ENCODE measurements at places on chromosomes 16 and 17.

DNA sequence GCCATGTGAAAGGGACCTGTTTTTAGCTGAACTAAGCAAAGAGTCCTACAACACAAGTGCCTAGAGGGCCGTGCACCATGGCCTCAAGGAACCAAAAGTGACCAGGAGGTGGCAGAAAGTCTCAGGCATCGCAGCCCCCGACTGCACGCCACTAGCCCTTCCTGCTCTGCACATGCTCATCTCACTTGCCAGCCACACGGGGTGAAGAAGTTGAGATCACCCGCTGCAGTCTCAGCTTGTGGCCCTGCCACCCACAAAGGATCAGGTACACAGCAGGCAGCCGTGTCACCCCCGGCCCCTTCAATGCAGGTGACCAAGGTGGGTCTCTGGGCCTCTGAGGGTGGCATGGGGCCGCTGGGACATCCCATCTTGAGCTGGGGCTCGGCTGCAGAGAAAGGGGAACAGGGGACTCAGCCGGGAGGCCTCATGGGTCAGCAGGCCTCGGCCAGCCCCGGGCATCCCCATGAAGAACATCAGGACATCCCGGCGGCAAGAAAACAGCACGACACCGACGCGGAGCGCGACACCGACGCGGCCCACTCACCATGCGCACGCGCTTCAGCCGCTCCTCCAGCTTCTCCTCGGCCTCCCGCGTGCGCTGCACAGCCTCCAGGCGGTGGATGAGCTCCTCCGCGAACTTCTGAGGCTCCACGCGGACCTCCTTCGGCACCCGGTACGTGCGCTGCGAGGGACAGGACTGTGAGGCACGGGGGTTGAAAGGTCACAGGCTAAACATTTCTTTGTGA lies 21.0 kb downstream of the PDIA2 start:
- no peak for DNase-seq

DNA sequence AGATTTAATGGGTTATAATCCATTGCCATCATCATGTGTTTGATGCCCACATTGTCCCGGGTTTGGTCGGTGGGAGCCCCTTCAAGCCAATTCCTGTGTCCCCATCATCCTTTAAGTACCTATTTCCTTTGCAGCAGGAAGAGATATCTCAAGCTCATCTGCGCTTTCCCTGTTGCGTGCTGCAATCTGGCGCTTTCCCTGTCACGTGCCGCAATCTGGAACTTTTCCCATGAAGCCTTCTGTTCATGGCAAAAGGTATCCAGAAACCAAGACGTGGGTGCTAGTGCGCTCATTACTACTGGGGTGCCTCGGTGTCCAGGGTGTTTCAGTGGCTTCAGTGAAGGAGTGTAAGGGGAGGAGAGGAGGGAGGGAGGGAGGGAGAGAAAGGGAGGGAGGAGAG lies 174.6 kb upstream of the ZNF469 start:
- no peak for DNase-seq

DNA sequence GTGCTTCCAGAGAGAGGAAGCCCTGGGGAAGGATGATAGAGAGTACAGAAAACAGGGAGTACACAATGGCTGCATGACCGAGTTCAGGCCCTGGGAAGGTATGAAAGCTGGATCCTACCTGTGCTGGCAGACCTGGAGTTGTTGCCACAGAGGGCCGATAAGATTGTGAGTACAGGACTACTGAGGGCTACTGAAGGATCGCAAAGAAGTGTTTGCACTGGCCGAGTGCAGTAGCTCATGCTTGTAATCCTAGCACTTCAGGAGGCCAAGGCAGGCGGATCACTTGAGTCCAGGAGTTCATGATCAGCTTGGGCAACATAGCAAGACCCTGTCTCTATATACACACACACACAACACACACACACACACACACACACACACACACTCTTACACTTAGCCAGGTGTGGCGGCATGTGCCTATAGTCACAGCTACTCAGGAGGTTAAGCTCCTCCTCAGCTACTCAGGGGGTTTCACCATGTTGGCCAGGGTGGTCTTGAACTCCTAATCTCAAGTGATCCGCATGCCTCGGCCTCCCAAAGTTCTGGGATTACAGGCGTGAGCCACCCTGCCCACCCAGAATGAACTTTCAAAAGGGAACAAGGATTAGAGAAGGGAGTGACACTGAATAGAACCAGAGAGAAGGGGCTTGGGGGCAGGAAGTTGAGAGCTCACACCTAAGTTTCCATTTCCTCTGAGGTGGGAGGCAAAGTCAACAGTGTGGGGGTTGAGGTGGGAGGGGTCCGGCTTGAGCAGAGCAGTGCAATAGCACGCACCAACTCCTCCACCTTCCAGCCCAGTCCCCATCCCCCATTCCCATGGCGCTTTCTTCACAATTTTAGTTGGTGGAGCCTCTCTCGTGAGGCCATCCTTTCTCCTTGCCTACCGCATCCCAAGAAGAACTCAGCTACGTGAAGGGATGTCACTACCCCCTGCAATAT lies 7.5 kb downstream of the SCIMP start:
- no peak for DNase-seq

DNA sequence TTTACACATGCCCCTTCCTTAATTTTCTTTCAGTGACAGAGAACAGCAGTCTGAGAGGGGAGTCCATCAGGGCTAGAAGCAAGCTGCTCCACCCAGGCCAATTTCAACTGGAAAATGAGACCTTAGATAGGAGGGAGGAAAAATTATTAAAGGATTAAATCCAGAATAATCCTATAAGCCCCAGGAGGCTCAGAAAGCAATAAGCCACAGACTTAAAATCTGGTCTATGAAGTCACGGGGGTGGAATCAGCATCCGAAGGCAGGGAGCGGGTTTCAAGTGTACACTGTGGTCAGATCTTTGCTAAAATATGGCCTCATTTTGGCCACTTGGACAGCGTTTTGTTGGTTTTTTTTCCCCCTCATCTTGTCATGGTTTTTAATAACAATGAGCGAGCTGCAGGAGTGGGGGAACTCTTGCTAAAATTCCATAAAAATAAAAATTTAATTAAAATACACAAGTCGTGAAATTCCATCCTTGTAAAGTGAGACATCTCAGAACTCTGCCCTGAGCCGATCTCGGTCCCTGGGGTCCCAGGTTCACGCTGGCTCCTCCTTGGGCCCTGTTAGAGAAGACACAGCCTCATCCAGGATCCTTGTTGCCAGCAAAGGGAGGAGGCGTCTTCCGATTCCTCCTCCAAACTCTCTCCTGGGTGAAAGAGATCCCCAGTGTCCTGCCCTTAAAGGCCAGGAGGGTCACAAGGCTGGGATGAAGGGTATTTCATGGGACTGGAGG lies 51.6 kb upstream of the ETV4 start:
- no peak for DNase-seq

- no peak for DNase-seq
Observed at GRCh38 chr16:72092832-72093447, 480 bp downstream of the TXNL4B start.

DNA sequence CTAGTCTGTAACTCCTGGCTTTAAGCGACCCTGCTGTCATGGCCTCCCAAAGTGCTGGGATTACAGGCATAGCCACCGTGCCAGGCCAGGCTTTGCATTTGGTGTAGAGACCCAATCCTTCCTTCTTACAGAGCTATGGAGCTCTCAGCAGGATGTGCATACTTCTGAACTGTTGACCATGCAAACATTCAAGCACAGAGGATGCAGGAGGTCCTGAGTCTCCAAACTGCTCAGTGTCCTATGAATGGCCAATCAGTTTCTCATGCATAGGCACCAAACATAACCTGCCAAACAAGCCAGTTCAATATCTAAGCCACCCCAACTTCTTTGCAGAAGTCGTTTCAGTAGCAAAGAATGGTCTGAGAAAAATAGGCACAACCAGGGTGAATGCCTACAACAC lies 40.0 kb upstream of the NF1 start:
- no peak for DNase-seq

GRCh38 chr16:85863384-85863774 lies 35.6 kb upstream of the IRF8 start:
- DNase-seq, result no peak

DNA sequence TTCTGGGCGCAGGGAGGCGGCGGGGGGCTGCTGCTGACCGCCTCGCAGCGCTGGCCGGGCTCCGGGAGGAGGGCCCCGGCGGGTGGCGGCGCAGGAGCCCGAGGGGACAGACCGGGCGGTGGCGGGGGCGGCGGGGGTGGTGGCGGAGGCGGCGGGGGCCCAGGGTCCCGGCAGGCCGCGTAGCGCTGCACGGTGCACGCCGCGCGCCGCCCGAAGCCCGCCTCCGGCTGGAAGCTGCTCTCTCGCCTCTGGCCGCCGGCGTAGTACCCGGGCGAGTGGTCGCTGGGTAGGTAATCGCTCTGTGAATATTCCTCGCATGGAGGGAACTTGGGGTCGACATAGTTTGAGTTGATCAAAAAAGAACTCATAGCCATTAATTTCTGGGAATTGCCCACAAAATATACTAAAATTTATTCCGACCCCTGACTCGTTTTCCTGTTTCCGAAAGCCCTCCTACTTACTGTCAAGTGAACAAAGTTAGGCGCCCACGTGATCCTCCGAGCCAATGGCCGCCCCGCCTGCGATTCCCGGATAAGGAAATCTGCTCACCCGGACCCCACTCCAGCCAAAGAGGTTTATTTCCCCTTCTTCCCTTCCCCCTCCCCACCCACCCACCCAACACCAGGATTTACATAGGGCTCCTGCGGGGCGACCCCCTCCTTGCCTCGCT lies at the start of gene HOXB4:
TSS of gene HOXB4 (minus strand) at position 405 of the 670 bp plus-strand sequence. CDS start at position 374, 31 bp downstream.
- DNase-seq, result peak; percentile 84

DNA sequence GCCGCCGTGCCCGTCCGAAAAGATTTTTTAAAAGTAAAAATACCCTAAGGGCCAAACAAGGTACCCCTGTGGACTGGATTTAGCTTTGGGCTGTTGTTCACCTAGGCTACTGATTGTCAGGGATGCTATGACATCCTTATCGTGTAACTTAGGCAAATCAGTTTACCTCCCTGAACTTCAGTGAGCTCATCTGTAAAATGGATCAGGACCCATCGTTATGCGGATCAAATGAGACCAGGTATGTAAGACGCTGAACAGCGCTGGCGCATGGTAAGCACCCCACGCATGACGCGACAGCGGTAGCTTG lies 658 bp upstream of the ZNF771 start:
- DNase-seq, result no peak

- no peak for DNase-seq
Observed at GRCh38 chr16:10965440-10966061, 21.2 kb downstream of the CLEC16A start.

DNA sequence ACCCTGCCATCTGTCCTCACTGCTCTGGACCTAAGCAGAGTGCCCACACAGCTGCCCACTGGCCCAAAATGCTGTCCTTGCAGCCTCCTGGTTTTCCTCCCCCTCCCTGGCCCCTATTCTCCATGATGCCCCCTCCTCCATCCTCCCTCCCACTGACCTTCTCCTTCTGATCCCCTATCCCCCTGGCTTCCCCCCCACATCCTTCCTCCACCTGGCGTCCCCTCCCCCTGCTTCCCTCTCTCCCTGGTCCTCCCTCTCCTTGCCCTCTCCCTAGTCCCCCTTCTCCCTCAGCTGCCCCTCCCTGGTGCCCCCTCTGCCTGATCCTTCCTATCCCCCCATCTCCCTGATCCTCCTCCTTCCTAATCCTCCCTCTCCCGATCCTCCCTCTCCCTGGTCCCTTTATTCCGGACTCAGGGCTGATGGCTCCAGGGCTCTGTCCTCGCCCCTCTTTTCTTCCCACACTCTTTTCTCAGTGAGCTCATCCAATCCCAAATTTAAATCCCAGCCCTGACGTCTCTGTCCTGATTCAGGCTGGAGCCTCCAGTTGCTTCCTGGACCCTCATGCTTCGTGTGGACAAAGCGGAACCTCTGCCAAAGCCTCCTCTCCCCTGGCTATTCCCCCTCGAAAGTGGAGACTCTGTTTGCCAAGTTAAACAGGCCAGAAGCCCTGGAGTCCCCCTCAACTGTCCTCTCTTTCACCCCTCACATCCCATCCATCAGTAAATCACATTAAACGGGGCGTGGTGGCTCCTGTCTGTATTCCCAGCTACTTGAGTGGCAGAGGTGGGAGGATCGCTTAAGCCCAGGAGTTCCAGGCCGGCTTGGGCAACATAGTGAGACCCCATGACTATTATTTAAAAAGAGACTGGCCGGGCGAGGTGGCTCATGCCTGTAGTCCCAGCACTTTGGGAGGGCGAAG lies 18.1 kb upstream of the RHBDF2 start:
- DNase-seq, result no peak

GRCh38 chr16:58732545-58733247 lies 1.4 kb downstream of the GOT2 start:
- no peak for DNase-seq

- peak; percentile 66 for DNase-seq
Observed at GRCh38 chr17:35244341-35245195, 1.7 kb downstream of the SLFN5 start.

DNA sequence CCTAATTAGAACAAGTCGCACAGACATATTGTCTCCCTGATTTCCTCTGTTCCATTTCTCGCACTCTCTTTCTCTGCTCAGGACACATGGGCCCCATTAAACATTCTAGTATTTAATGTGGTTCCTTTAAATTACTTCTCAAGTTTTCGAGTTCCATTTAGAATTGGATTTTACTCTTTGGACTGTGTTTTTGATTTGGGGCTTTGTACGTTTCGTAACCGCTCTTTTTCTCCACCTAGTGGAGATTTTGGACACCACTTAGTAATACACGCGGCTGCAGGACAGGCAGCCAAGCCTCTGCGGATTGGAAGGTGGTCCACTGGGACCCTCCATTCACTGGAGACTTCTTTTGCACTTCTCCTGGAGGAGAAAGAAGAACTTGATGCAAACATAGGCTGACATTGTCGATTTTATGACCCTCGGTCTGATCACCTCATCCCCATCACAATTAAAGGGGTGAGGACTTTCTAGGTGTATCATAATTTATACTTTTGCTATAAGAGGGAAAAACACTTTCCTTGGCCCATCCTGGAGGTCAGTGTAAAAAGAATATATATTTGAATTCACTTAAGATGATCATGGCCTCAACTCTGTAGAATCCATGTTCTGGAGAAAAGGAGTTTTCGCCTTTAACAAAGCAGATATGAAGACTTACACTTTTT lies 85.7 kb downstream of the NOG start:
- peak; percentile 44 for DNase-seq

GRCh38 chr17:57296231-57296630 lies 39.9 kb downstream of the MSI2 start:
- DNase-seq, result no peak

GRCh38 chr17:79269620-79270019 lies 195.0 kb downstream of the ENGASE start:
- no peak for DNase-seq

- no peak for DNase-seq
Observed at GRCh38 chr16:48157794-48158193, 2.0 kb upstream of the ABCC12 start.

GRCh38 chr16:81696961-81697615 lies 82.0 kb upstream of the PLCG2 start:
- peak; percentile 43 for DNase-seq

GRCh38 chr16:27724482-27725235 lies 174.7 kb downstream of the KATNIP start:
- DNase-seq, result no peak

- no peak for DNase-seq
Observed at GRCh38 chr17:57685499-57686132, 59.5 kb downstream of the CCDC182 start.

- no peak for DNase-seq
Observed at GRCh38 chr17:30413109-30413508, 34.4 kb downstream of the CPD start.

- no peak for DNase-seq
Observed at GRCh38 chr16:83420206-83420760, 387.5 kb upstream of the HSBP1 start.

GRCh38 chr17:78460176-78460675 lies 81.8 kb downstream of the PGS1 start:
- no peak for DNase-seq
